ENCODE measurements at places on chromosomes 2 and 18.

DNA sequence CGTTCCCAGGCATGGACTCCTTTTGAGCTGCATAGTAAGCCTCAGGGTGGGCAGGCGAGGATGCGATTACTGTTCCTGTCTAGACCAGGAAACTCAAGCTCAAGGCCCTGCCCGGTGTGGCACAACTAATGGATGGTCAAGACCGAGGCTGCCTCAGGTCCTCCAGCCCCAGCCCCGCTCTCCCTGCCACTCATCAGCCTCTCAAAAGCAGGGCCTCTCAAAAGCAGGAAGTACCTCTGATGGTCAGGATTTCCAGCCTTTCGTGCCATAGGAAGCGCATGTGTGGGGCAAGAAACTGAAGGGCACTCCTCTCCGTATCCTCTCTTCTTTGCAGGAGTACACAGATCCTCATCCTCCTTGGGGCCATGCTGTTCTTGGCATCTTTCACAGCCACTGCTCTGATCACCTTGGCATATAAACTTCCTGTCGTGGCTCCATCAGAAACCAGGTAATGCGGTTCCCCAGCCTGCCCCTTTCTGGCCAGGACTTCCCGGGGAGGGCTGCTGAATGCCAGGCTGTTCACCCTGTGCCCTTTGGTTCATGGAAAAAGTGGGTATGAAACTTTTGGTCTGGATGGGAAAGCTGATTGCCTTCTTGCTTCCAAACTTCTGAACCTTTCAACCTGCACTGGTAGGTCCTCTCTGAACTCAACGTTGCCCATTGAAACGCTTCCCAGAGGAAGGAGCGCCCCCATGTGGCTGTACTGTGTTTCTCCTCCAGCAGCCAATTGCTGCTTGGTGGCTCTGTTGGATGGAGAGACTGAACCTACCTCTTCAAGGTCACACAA, 82.8 kb upstream of the SEC11C start:
- DNase-seq = no peak

DNA sequence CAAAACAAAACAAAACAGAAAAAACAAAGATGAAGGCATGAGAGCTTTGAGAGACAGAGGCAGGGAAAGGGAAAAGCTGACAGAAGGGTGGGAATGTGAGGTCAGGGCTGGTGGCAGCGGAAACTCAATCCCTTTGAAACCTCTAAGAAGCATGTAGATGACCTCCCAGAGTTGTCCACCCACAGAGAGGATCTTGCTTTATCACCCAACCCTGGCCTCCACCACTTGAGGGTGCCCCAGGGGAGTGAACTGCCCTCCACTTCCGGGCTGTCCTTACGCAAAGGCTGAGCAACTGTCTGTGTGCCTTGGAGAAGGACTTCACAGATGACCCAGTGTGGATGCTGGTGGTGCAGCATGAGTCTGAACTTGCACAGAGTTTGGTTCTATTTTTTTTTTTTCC, 26.7 kb downstream of the PDCL3 start:
- DNase-seq = no peak

GRCh38 chr2:168679741-168680310, 122.6 kb upstream of the NOSTRIN start:
- DNase-seq = no peak

DNA sequence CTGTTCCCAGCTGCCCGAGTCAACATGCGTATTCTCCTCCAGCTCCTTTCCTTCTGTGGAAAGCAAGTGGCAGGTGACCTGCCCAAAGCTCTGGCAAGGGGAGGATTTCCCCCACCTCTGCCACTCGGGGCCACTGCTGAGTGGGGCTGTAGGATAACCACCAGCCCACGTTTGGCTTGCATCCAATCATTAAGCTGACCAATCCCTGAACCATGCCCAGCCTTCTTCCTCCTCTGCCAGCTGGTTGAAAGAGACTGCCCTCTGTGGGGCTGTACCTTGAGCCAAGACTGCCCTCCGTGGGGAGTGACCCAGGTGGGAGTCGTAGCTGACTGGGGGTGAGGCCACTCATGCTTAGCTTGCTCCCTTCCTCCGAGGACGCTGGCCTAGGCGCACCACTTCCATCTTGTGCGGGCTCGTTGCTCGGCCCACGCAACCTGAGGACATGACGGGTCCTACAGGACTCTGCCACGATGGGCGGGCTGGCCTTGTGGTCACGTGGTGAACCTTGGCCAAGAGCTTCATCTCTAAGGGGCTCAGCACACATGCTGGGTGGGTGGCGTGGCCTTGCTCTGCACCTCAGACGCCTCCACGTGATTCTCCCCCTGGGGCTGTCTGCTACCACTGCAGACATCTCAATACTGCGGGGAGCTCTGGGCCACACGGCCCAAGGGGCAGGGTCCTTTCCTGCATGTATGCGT, 112.1 kb downstream of the NDUFA10 start:
- DNase-seq = no peak

DNA sequence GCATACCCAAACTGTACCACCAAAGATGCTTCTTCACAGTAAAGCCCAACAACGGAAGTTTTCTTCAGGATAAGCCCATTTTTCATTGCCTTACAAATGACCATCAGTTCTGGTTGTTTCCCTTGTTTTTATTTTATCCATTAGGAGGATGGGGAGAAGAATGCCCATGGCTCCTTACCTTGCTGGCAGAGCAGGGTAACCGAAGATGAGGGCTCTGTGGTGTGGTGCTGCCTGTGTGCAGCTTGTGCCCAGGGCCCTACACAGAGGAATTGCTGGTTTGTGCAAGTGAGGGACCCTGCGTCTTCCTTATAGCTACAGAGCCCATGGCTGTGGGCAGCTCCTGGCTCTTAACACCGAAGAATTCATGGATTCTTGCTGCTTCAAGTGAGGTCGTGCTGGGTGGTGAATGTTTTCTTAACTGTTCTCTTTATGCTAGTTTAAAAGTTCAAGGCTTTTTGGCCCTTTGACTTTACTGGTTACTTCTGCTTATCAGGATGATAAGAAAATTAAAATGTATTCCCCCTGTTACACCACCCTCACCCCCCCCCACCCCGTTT, 110.6 kb downstream of the MAP4K4 start:
- DNase-seq = no peak

All from stimulated activated CD8-positive, alpha-beta memory T cell treated with anti-CD3 and anti-CD28 coated beads, Interleukin-2, amount 100 ng/mL, for 48 hours (primary cell).